Endodermal cell (in vitro differentiated cells): ENCODE measurements at places on chromosomes 2 and 18.
A peak's percentile ranks its signal among the peaks of the same experiment; 100 is the strongest.

- no peak for DNase-seq
Observed at GRCh38 chr2:133574620-133575019, 6.4 kb upstream of the NCKAP5 start.

DNA sequence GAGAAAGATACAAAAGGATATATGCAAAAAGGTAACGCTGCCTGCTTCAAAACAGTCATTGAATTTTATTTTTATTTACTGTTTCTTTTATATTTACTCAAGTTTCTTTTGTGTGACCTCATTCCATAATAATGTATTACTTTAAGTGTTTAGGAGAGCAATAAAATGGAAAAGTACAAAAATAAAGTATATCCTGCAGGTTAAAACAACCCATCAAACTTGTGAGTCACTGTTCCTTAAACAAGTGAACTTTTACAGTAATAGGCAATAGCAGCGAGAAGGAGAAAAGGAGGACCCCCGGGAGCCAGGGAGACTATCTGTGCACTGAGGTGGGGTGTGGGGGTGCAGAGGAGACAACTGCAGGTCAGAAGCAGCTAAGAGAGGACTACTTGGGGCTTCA lies 124.5 kb downstream of the EN1 start:
- no peak for DNase-seq

GRCh38 chr18:709771-710170 lies 2.7 kb downstream of the ENOSF1 start:
- DNase-seq: no peak

GRCh38 chr2:61450144-61450543 lies 20.7 kb downstream of the USP34 start:
- DNase-seq: peak; percentile 1
